ENCODE measurements at places on chromosomes 1 and 21.

- no peak for DNase-seq
These were observed 68.4 kb upstream of the ABCG1 start for GRCh38 chr21:42150474-42151085.

DNA sequence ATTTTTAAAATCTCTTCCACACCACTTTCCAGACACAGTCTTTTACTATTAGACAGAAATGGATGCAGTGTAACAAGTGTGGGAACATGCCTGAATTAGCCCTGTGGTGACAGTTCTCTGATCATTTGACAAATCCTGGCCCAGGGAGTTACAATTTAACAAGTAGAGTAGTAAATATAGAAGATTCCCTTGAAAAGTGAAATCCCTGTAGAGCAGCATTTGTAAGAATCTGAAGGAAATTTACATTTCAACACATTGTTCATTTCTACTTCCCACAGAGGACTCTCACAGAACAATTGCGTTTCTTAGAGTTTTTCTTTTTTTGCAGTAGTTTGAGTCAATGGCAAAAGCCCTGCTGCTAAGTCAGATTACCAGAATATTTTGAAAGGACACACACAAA, 458.3 kb upstream of the BRINP3 start:
- DNase-seq = no peak

DNA sequence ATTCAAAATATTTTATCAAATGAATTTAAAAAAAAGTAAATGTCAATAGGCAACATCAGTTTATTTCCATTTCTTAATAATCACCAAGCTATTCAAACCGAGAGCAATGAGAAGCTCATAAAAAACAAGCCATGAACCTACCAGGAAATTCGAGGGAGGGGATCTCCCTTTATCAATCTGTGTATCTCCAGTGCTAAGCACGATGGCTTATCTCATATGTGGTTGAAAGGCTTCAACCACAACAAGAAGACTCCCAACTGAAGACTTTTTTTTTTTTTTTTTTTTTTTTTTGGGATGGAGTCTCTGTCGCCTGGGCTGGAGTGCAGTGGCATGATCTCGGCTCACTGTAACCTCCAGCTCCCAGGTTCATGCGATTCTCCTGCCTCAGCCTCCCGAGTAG, 833.3 kb downstream of the USP25 start:
- no peak for DNase-seq

GRCh38 chr1:247291833-247292561, 36.1 kb downstream of the VN1R5 start:
- DNase-seq = no peak

GRCh38 chr1:238108417-238108816, 217.7 kb upstream of the ZP4 start:
- DNase-seq = no peak

DNA sequence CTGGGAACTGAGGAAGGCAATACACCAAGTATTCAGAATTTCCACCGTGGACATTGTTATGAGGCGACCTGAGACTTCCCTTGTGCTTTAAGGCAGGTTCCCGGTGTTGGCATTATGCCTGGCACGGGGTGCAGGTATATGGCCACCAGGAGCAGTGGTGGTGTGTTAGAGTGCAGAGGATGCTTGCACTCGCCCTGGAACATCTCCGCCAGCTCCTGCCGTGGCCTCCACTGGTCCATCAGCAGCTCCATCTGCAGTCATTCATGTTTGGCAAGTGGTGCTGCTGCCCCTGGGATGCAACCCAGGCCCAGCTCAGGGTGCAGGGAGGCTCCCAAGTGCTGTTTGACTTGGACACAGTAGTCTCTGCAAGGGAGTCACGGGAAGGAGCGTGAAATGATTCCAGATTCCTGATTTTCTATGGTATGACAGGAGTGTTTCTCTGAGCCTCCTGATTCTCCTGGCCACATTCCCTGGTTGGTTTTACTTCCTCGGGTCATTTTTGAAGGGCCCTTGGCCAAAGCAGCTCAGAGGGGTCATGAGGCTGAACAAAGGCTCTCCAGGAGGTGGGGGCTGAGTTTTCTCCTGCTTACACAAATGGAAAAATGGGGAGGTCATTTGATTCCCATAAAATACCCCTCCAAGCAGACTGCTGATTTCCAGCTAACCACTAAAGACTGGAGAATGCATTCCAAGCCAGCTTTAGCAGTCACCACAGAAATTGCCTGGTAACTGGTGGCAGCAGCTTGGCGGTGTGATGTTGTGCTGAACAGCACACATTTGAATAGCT, 60.4 kb upstream of the PSEN2 start:
- no peak for DNase-seq

DNA sequence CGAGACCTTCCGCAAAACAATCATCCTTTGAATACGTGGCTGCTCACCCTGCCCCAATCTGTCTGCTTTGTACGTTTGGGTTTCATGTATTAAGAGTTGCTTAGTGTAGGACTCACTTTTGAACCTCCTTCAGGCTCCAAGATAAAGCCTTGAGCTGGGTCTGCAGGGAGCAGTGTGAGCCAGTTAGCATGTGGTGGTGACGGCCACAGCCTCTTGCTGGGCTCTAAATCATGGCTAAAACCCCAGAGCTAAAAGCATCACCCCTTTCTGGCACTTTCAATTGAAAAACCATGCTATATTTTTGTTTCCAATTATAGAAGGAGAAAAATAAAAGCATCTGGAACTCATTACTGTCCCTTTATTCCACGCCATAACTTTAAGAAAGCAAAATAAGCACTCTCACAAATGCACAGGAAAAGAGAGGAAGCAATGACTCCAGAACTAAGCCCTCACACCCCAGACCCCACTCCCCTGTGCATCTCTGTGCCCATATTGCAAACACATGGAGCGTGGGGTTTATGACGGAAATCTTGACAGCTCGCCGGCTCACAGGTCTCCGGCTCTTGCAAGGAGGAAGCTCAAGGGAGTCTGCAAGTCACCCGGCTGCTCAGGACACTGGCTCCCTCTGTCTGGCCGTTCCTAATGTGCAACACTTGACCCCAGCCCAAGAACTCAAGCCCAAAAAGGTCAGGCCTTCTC, 135.5 kb downstream of the MIS18A start:
- DNase-seq = no peak

- DNase-seq = no peak
These were observed 2.7 kb downstream of the PIK3CD start for GRCh38 chr1:9654051-9654833.

Data from natural killer cell treated with Interleukin-12 subunit alpha and Interleukin-12 subunit beta and Interleukin-15 and Interleukin-18, amount 100 ng/mL, for 72 hours (primary cell).